ENCODE measurements at places on chromosomes 1 and 21.

GRCh38 chr1:215277532-215277931 is 195.0 kb downstream of the KCNK2 start:
- DNase-seq: no peak

- DNase-seq: no peak
Observed at GRCh38 chr1:7584643-7585042, 186.5 kb upstream of the VAMP3 start.

DNA sequence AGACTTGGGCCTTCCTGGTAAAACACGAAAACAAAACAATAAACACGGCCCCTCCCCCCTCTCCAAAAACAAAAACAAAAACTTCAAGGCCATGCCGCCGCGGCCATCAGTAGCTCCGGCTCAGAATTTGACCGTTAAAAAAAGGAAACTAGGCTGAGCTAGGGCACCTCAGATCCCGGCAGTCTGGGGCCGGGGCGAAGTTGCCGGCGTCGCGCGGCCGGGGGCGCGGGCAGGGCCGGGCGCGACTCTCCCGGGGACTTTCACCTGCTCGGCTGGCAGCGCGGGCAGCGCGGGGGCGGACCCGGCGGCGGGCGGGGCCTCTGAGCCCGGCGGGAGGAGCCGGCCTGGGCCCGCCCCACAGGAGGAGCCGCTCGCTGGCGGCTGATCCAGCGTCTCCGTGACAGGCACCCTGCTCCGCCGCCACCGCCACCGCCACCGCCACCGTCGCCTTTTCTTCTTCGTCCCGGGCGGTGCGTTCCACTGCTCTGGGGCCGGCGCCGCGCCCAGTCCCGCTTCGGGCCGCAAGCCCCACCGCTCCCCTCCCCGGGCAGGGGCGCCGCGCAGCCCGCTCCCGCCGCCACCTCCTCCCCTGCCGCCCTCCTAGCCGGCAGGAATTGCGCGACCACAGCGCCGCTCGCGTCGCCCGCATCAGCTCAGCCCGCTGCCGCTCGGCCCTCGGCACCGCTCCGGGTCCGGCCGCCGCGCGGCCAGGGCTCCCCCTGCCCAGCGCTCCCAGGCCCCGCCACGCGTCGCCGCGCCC is at the start of gene NOS1AP:
Gene NOS1AP, plus strand, starts transcription at position 358 of the 760 bp plus-strand sequence. CDS start 487 bp downstream, outside the sequence.
- peak; percentile 57 for DNase-seq

GRCh38 chr1:1360506-1361169 is 2.3 kb upstream of the MXRA8 start:
- DNase-seq: no peak

GRCh38 chr1:246769306-246769705 is 45.1 kb downstream of the SCCPDH start:
- no peak for DNase-seq

GRCh38 chr1:231144416-231145193 is 17.3 kb upstream of the TRIM67 start:
- DNase-seq: no peak

DNA sequence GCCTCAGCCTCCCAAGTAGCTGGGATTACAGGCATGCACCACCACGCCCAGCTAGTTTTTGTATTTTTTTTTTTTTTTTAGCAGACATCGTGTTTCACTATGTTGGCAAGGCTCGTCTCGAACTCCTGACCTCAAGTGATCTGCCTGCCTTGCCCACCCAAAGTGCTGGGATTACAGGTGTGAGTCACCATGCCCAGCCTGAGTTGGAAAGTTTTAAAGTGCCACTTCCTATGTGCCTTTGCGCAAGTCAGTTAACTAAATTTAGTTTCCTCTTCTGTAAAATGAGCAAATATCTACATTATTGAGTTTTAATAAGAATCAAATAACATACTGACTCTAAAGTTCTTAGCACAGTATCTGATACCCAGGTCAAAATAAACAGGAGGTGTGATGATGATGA is 12.4 kb downstream of the SLC19A2 start:
- no peak for DNase-seq

GRCh38 chr1:59378621-59379370 is 81.9 kb downstream of the FGGY start:
- no peak for DNase-seq

DNA sequence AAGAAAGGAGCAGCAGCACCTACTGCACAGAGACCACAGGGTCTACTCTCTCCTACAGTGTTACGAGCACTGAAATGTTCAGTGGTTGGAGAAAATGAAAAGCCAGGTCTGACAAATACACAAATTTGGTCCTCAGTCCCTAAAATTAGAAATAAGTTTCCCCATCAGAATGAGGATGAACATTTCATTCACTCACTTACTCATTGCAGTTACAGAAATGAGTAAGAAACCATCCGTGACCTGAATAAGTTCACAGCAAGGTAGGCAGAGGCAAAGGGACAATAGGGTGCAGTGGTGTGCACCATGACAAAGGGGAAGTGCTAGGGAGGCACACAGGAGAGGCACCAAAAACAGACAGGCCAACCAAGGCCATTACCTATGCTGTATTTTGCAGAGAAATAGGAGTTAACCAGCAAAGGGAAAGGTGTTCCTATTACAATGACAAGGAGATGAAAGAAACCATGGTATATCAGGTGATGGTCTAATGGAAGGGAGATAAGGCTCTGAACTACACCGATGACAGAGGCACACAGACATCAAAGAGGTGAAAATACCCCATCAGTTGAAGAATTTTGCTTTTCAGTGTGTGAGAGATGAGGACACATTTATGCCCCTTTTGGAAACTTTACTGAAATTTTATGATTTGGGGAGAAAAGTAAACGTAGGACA is 29.4 kb downstream of the VAV3 start:
- DNase-seq: no peak

- no peak for DNase-seq
Observed at GRCh38 chr1:83500987-83501591, 497.8 kb downstream of the TTLL7 start.

DNA sequence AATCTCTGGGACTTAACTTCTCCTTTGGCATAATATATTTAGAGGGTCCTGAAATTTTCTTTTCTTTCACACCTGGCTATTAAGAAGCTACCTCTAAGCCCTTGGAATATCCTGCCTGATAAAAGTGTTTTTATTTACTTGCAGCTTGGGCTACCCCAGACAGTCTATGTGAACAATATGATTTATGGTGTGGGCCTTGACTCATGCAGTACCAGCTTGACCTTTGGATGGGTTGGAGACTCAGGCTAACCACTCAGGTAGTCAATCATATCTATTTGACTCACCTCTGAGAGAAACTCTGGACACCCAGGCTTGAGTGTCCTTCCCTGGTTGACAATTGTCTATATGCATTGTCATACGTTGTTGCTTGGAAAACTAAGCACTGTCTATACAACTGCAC is 13.4 kb upstream of the PGBD2 start:
- DNase-seq: no peak

- no peak for DNase-seq
Observed at GRCh38 chr1:164637461-164638375, 78.7 kb downstream of the PBX1 start.

DNA sequence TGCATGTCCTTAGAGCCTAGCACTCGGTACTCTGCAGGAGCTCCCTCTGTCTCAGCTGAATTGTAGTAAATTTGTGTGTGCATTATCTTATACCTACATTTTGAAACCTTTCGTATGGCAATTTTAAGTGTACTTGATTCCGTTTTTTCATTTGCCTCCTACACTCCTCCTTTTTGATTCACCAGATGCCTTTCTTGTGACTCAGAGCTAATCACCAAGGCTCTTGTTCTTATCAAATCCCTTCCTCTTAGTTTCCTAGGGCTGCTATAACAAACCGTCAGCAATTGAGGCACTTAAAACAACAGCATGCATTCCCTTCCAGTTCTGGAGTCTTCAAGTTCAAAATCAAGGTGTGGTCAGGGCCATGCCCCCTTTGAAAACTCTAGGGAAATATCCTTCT is 261.0 kb downstream of the ASTN1 start:
- no peak for DNase-seq

- no peak for DNase-seq
Observed at GRCh38 chr1:56473582-56474270, 105.6 kb downstream of the PLPP3 start.

DNA sequence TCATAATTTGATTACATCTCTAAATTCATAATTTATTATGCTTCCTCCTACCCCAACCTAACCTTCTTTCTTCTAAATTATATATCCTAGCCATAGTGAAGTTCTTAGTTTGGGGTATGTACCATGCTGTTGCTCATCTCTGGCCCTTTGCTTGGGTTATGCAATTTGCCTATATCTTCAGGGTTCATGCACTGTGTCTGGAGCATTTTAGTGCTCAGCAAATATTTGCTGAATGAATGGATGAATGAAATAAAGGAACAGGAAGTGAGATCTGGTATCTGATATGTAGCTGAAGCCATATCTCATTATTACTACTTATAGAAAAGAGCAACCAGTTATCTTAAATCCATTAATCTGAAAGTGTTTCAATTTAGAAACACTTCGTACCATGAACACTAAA is 137.6 kb downstream of the GPATCH2 start:
- no peak for DNase-seq

GRCh38 chr1:212791261-212791675 is 309 bp downstream of the NSL1 start:
- no peak for DNase-seq

GRCh38 chr1:27542463-27543273 is 52.7 kb upstream of the WASF2 start:
- DNase-seq: no peak
